ENCODE measurements at places on chromosomes 7 and 10. TPM values are rescaled to one million over a fixed set of nuclear protein-coding genes. Genes with fewer than 3 reads are reported as not detected.

Gene CARD11
- 0.18 TPM for total RNA-seq

- peak; percentile 59 for DNase-seq
Measured at GRCh38 chr7:117873310-117874190, at the start of gene CTTNBP2. Gene CTTNBP2 (minus strand): TSS chr7:117873441. CDS start chr7:117873415, 26 bp downstream.

GRCh38 chr10:10959666-10960065 lies 58.0 kb upstream of the CELF2 start:
- DNase-seq, result no peak

GRCh38 chr7:117249696-117250095 lies 73.2 kb downstream of the WNT2 start:
- peak; percentile 30 for DNase-seq

Gene TRRAP
- 12.5 TPM for total RNA-seq

Gene CUBN
- total RNA-seq, result 0.83 TPM

GRCh38 chr10:118564652-118565051 lies 30.8 kb downstream of the PRLHR start:
- DNase-seq, result no peak

Gene RAMP3
- not detected for total RNA-seq

GRCh38 chr7:139936760-139937310 lies 107.8 kb downstream of the TBXAS1 start:
- DNase-seq, result peak; percentile 88

Gene CLEC5A
- not detected for total RNA-seq

- DNase-seq, result peak; percentile 73
Measured at GRCh38 chr7:152760854-152761748, 1.5 kb downstream of the ACTR3B start.

Gene PI4K2A
- 15.6 TPM for total RNA-seq

DNA sequence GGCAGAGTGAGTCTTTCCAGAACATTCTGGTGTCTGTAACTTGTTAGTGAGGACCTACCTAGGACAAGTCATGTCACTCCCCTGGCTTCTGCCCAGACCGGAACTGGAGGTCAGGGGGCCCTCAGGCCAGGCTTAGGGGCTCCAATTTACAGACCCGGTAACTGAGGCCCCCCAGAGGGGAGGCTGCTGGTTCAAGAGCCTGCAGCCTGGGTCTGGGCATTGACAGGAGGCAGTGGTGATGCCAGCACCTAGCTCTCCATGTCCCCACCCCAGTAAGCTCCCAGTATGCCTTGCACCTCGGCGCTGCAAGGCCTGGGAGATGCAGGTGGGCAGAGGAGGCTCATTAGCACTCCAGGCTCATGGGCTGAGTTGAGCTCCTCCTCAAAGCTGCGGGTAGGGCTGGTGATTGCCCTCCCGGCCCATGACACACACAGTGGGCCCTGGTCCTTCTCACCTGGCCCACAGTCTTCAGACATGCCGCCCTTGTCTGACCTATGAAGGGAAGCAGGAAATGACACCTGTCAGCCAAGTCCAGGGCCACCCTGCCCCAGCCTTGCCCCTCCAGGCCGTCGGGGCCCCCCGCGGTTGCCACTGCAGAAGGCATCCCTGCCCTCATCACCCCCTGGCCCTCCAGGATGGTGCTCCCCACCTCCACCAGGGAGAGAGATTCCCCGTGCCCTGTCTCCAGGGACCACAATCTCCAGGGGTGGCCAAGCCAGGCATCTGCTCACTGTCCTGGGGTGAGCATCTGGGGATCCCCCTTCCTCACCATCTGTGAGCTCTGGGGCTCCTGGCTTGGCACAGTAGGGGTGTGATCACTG lies 88.3 kb upstream of the TMEM248 start:
- no peak for DNase-seq

Gene HOXA7
- total RNA-seq, result 0.18 TPM

Gene MYH16
- total RNA-seq, result 0.18 TPM

- no peak for DNase-seq
Measured at GRCh38 chr7:82945480-82945879, 217.2 kb downstream of the PCLO start.

- DNase-seq, result no peak
Measured at GRCh38 chr7:74143383-74143782, 30.8 kb upstream of the EIF4H start.

DNA sequence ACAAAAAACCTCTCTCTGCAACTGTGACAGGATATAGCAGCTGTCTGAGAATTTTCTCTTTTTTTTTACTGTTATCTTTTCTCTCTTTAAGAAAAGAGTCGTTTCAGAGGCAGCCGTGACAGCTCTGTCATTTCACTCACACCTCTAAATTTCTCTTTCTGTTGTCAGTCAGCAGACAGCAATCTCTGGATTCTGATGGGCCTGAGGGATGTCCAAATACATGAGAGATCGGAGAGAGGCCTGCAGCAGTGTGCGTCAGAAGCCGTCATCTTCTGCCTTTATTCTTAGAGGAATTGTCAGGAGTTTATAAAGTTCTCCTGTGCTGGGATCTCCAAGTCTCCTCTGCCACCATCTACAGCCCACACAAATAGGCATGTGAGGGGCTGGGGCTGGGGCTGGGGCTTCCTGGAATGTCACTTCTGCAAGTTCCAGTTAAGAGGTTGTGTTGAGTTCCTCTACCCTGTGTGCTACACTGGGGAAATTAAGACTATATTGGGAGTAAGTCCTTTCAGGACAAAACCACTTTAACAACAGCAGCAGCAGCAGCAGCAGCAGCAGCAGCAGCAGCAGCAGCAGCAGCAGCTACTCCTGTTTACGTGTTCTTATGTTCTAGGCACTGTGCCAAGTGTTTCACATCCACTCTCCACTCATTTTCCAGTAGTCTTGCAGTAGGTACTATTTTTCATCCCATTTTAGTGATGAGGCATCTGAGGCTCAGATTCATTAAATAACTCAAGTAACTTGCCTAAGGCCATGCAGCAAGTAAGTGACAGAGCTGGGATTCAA lies 541.3 kb downstream of the LRMDA start:
- DNase-seq, result peak; percentile 52

DNA sequence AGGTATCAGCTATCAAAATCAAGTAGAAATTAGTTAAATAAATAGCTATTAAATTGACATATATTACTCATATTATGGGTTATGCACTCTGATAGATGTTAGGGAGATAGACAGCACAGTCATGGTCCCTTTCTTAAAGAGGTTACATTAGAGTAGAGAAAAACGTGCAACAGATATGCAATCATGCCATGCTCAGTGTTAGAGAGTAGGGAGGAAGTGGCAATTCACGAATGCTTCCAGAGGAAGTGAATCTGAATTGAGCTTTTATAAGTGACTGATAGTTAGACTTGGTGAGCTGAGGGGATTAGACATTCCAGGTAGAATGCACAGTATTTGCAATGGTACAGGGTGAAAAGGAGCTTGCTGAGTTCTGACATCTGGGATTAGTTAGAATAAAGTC lies 349.8 kb downstream of the NXPH1 start:
- no peak for DNase-seq

Gene DRGX
- not detected for total RNA-seq

All from IMR-90 (cell line).